Aorta (tissue), 5 donors: ENCODE measurements at places on chromosomes 7 and 10. TPM values are rescaled to one million over a fixed set of nuclear protein-coding genes. Genes with fewer than 3 reads are reported as not detected.

- no peak for DNase-seq
These were observed 461.4 kb downstream of the KCNMA1 start for GRCh38 chr10:77176232-77176631.

DNA sequence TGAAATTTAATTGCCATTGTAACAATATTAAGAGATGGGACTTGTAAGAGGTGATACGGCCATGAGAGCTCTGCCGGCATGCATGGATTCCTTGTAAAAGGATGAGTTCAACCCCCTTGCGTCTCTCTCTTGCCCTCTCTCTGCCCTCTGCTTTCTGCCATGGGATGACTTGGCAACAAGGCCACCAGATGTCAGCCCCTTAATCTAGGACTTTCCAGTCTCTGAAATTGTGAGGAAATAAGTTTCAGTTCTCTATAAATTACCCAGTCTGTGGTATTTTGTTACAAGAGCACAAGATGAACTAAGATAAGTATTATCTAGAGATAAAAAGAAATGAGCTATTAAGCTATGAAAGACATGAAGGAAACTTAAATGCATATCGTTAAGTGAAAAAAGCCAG lies 145.7 kb upstream of the AHR start:
- DNase-seq = peak; percentile 39

DNA sequence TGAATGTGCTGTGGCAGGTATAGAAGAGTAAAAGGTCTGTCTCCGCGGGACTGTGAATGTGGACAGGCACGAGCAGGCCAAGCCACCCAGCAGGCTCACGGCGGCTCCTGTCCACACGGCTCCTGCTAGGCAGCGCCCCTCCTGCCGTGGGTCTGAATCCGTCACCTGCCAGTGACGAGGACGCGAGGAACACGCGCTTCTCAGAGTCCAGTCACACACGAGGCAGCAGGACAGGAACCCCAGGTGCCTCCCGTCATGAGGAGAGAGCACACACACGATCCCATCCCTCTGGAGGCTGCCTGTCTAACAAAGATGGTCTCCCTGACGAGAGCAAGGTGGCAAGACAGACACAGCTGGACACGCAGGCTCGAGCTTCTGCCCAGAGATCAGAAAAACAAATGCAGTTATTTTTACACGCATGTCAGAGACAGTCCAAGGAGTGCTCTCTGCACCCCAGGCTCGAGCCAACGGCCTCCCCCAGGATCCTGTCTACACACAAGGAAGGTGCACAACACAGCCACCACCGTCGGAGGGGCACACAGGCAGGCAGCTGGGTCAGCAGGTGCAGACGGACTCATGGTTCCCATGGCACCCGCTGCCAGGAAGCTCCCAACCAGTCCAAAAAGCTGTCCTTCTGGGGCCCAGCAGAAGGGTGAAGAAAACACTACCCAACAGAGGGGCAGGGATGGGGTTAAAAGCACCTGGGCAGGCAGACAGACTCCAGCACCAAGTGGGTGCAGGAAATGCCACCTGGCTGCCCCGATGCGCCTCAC lies 103.2 kb downstream of the MAD1L1 start:
- DNase-seq = no peak

GRCh38 chr7:107194052-107194451 lies 25.2 kb downstream of the HBP1 start:
- no peak for DNase-seq

GRCh38 chr7:134691546-134692343 lies 45.1 kb downstream of the BPGM start:
- peak; percentile 56 for DNase-seq

The TRIM74 gene
- 0.84 TPM for total RNA-seq
